ENCODE measurements at places on chromosomes 7 and 10.

DNA sequence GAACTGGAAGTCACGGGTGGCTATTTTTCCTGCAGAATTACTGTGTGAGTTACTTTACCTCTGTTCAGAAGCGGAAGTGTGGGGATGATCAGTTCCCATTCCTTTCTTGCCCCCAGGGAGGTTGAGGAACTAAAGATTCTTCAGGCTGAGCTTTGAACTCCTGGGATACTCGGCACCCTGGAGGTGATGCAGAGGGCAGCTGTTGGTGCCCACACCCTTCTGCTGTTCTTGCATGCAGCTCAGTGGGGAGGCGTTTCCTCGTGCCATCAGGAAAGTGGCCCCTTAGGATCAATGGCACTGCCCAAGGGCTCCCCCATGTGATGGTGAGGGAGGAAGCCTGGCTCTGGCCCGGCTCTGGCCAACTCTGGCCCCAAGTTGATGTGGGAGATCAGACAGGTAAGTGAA lies 44.7 kb upstream of the MXI1 start:
- no peak for DNase-seq

DNA sequence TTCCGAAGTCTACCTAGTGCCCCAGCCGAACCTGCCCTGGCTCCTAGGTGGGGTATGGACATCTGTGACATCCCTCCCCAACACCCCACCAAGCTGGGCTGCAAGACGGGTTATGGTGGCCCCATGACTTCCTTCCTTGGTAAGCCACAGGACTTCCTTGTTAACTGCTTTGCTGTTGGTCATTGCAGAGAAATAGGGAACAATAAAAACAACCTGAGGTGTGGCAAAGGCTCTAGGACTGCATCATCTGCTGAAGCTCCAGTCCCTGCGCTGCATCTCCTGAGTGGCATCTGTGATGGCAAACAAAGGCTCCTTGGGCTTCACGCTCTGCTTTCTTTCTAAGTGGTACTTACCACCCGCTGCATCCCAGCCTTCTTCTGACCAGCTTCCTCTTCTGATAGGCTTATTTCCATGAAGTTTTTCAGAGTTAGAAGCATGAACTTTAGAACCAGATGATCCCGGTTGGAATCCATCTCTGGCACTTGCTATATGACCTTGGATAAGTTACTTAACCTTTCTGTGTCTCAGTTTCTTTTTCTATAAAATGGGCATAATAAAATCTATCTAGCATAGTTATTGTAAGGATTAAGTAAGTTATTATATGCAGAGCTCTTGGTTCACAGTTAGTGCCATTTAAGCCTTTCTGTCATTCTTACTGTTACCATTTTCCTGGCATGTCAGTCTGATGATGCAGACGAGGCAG lies 216.8 kb downstream of the RPS24 start:
- DNase-seq: no peak

DNA sequence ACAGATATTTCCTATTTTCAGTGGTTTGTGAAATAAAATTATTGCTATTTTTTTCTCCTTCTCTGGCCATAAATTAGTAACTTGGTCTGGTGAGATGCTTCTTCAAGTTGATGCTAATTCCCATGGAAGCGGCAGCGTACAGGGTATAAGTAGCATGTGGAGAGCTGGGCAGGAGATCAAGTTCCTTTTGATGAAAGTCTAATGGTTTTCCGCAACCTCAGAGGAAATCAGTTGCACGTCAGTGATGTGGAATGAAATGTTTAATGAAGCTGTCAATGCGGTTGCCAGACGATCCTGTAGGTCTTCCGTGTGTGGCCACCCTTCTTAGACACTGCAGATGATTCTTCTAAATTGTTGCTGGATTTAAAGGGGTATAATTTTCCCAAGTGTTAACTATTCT lies 236.4 kb upstream of the GRM3 start:
- DNase-seq: no peak

GRCh38 chr10:123622381-123622780 lies 43.8 kb upstream of the GPR26 start:
- no peak for DNase-seq

GRCh38 chr7:139943401-139943800 lies 114.3 kb downstream of the TBXAS1 start:
- no peak for DNase-seq

DNA sequence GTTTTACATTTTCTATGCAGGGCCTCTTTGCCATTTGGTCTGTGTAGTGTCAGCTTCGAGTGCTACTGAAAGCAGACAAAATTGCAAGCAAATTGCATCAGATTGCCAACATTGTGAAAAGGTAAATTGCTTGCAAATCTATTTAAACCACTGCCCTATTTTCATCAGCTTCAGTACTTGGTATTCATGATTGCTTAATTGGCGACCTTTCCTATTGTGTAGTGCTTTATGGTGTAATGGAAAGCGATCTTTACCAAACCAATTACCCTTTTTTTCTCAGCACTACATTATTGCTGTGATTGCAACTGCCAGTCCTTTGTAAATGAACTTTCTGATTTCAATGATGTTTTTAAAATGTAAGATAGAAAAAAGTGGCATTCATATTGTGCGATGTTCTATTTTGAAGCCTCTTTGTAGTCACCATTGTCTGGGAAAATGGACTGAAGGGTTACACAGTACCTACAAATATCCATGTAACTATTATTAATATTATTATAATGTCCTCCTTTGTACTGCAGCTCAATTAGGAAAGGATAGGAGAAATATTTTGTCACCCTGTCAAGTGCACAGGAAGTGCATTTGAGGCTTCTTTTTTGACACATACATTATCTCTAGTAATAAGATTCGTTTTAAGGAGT lies 177.7 kb upstream of the SP8 start:
- DNase-seq: no peak

All from hippocampal formation (tissue), 2 donors.